GM19239 (cell line): ENCODE measurements at places on chromosomes 2 and 18.

GRCh38 chr18:76388891-76389423, 106.1 kb downstream of the ZNF516 start:
- no peak for DNase-seq

GRCh38 chr18:75656035-75656434, 228.5 kb upstream of the SMIM21 start:
- DNase-seq, result no peak

- no peak for DNase-seq
These were observed 117.3 kb upstream of the STON1 start for GRCh38 chr2:48412443-48413250.

DNA sequence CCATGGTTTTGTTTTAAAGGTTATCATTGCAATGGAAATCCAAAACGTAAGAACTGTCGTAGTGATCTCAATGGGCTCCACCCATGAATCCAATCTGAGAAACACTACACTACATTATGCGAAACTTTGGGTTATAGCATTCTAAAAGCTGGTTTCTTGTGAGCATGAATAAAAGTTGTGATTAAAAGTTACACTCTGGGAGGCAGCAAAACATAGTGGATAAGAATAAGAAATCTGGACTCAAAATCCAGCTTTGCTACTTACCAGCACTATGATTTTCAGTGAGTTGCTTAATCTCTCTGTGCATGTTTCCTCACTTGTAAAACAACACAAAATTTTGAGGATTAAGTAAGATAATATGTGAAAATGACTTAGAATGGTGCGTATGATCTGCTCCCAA, 25.7 kb upstream of the THOC1 start:
- no peak for DNase-seq

DNA sequence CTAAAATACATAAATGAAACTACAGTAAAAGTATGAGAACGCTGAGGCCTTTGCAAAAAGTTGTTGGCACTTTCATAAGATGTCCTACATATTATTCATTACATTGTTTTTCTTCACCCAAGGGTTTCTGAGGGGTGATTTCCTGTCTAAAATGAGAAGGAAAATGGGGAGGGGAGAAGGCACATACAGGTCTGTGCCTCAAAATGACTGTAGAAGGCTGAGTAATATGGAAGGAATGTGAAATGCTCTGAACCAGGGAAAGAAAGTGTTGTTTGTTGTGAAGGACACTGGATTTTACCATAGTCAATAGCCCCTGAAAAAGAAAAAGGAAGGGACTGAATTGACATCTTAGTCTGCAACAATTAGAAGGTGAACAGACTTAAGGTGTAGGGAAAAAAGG, 99.5 kb upstream of the RNF152 start:
- no peak for DNase-seq
